Kidney capillary endothelial cell (primary cell): ENCODE measurements at places on chromosomes 12 and 14.

- DNase-seq: no peak
Measured at GRCh38 chr12:110281549-110282299, 677 bp downstream of the ATP2A2 start.

DNA sequence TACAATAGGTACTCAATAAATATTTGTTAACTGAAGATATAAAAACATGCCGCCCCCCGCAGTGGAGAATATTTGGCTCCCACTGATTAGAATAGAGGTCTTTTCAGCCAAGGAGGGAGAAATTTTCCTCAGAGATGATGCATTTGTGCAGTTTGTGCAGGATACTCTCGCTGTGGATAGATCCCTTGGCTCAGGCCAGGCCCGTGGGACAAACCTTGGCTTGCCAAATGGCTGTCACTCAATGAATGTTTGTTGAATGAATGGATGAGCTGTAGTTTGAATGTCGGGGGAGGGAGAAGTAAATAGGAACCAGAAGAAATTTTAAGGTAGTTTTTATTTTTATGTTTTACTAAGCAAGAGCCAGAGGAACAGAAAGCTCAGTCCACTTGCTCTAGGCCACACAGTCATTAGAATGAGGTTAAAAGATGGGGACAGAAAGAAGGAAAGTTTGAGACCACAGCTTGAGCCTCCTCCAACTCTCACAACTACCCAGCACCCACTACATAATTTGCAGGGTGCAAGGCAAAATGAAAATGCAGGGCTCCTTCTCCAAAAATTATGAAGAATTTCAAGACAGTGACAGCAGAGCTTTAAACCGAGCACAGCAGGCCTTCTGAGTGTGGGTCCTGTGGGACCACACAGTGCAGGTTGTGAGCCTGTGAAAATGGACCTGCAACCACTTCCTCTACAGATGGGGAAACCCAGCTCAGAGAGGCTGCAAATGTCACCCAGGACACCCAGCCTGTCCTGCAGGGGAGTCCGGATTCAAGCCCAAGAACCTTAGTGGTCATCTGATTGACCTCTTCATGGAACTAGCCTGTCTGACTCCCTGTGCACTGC is 51.4 kb downstream of the WSCD2 start:
- no peak for DNase-seq

DNA sequence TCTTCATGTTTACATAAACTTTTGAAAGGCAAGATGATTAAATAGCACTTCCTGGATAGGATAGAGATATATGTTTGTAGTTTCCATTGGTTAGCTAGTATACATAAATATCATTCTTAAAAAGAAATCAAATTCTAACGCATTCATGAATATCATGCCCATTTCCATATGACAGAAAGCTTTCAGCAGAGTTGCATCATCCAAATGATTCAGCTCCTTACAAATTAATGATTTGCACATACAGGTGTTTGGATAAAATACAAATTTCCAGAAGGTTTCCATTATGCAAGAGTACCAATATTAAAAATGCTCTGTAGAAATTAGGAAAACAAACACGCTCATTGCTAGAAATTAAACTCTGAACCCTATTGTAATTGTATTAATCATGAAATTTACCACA is 264.4 kb downstream of the FOXG1 start:
- DNase-seq: no peak

DNA sequence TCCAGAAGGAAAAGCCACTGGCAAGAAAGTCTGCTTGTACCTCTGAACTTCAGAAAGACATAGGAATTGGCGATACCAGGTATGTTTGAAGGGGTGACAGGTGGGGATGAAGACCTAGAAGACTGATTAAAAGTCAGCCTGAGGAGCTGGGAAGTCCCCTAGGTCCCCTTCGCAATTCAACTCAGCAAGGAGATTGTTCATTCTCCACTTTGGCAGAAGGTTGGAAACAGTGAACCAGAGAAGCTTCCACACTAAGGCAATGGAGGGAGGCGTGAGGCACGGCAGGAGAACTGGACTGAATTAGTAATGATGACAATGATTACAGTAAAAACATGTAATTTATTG is 240.3 kb upstream of the TMPO start:
- DNase-seq: no peak

- DNase-seq: no peak
Measured at GRCh38 chr12:6765634-6766581, at the start of gene PTMS. TSS of gene PTMS (plus strand) at chr12:6766363. CDS start at chr12:6766706, 343 bp downstream.

- DNase-seq: no peak
Measured at GRCh38 chr14:90093942-90094595, 32.3 kb downstream of the KCNK13 start.
